Epithelial cell of proximal tubule (primary cell): ENCODE measurements at places on chromosomes 16 and 17. TPM values are rescaled to one million over a fixed set of nuclear protein-coding genes. Genes with fewer than 3 reads are reported as not detected.

The HSD17B2 gene
- 0.29 and 0.72 TPM in 2 replicates for total RNA-seq

The SLC47A2 gene
- total RNA-seq: not detected in 2 replicates

The CHMP1A gene
- total RNA-seq: 132 and 160 TPM in 2 replicates

The SPATA20 gene
- 45.5 and 70.2 TPM in 2 replicates for total RNA-seq

The CMTM4 gene
- total RNA-seq: 16.8 and 35.1 TPM in 2 replicates

The COPZ2 gene
- 2.6 and 8.0 TPM in 2 replicates for total RNA-seq

The GLIS2 gene
- 2.2 and 4.6 TPM in 2 replicates for total RNA-seq

The BCL7C gene
- 57.6 and 79.1 TPM in 2 replicates for total RNA-seq

The TIMM22 gene
- total RNA-seq: 18.7 and 21.8 TPM in 2 replicates

The MSLN gene
- 8.2 and 29.7 TPM in 2 replicates for total RNA-seq

The GPR179 gene
- total RNA-seq: not detected in 2 replicates

The MYH2 gene
- not detected in 2 replicates for total RNA-seq

The CNTNAP4 gene
- total RNA-seq: not detected in 2 replicates

The HSD11B2 gene
- 1.2 and 2.2 TPM in 2 replicates for total RNA-seq

The IL17C gene
- total RNA-seq: 0.17 TPM in 1 of 2 replicates, not detected in the other

The SULT1A4 gene
- total RNA-seq: 2.2 and 2.9 TPM in 2 replicates

The PAQR4 gene
- 33.4 and 36.0 TPM in 2 replicates for total RNA-seq

The TBC1D3B gene
- 4.8 TPM in 1 of 2 replicates, not detected in the other for total RNA-seq

The FBXW10B gene
- 1.2 TPM in 1 of 2 replicates, not detected in the other for total RNA-seq

The MRC2 gene
- 15.0 and 50.4 TPM in 2 replicates for total RNA-seq

The RCVRN gene
- not detected in 2 replicates for total RNA-seq

The ABCA3 gene
- 8.4 and 17.1 TPM in 2 replicates for total RNA-seq

The GJD3 gene
- total RNA-seq: 0.58 TPM in 1 of 2 replicates, not detected in the other

The CRAMP1 gene
- total RNA-seq: 6.9 and 8.0 TPM in 2 replicates

The CALB2 gene
- total RNA-seq: 0.12 and 5.6 TPM in 2 replicates

The MAF gene
- total RNA-seq: 0.58 and 7.3 TPM in 2 replicates
